ENCODE measurements at places on chromosomes 7 and 10. TPM values are rescaled to one million over a fixed set of nuclear protein-coding genes. Genes with fewer than 3 reads are reported as not detected.
A peak's percentile ranks its signal among the peaks of the same experiment; 100 is the strongest.

DNA sequence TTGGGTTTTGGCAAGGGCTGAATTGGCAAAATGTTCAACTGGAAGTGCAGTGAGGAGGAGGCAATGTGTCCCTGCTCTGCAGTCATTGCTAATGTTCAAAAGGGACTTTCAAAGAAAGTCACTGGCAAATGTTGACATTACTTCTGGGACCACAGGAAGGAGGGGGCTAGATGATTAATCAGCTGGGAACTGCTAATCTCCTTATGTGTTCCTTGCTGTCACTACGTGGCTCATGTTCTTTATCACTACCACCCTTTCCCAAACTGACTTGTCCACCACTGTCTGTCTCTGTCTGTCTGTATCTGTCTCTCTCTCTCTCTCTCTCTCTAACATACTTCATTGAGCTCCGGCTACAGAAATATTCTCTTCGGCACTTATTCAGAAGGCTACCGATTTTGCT is 86.9 kb upstream of the MTPN start:
- DNase-seq, result no peak

TBC1D12 gene
- total RNA-seq, result 11.9 TPM

GRCh38 chr10:11178606-11179515 is 161.2 kb downstream of the CELF2 start:
- no peak for DNase-seq

DNA sequence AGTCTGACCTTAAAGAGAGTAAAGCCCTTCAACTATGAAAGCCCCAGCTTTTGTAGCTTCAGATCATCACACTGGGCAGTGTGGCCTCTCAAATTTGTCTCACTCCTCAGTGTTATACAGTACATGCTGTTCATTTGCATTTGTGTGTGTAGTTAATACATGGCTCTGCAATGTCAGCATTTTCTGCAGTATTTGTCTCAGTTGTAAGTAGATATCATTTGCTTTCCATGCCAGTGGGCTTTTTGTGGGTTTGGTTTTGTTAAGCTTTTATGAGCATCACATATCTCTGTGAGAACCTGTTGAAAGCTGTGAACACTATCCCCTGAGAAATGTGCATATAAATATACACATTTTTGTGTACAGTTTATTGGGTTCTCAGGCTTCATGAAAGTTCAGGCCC is 57.0 kb downstream of the ZNF277 start:
- DNase-seq, result no peak

DNA sequence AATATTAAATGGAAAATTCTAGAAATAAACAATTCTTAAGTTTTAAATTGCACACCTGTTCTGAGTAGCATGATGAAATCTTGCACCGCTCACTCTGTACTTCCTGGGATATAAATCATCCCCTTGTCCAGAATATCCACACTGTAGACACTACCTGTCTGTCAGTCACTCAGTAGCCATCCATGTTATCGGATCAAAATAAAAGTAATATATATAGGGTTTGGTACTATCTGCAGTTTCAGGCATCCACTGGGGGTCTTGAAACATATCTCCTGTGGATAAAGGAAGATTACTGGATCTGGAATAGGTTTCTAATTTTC is 6.8 kb downstream of the TECTB start:
- no peak for DNase-seq

TMEM229A gene
- not detected for total RNA-seq

GPNMB gene
- 13.9 TPM for total RNA-seq

DNA sequence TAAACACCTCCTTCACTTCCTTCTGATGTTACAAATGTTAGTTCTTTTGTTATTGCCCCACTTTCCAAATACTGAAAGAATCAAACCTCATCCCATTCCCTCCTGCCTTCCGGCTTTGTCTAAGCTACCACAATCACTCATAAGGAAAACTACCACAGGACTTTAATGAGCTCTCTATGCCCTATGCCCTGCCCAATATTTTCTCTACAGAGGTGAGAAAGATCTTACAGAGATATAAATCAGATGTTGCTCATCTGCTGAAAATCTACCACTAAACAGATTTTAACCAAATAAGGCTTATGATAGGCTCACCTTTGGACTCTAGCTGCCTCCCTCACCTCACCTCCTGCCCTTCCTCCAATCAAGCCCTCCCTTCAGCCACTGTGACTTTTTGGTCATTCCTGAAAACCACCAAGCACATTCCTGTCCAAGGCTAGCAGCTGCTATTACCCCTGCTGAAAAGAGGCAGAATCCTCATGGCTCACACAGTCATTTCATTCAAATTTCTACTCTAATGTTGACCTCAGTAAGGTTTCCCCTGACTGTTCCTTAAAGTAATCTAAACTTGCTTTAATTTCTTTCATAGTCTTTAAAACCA is 7.7 kb downstream of the ZNF33B start:
- DNase-seq, result no peak

DNA sequence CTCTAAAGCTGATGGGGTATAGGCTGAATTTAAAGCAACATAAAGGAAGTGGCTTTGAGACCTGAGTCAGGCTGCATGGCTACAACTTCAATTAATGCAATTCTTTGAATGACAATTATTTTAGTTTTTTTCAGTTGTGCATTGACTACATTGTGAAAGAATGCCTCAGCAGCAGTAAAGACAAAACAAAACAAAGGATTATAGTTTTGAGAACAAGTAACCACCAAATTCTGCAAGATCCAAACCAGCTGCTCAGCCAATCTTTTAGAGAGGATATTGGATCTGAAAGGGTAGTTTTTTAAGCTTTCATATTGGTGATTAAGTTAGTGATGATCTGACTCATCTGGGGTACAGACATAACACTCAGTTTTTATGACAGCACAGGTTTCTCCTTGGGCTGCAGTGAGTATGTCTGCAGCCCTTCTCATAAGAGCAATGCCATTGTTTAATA is 40.6 kb upstream of the ABCA13 start:
- no peak for DNase-seq

- peak; percentile 47 for DNase-seq
Measured at GRCh38 chr10:80444646-80445319, 9.3 kb upstream of the TSPAN14 start.

DNA sequence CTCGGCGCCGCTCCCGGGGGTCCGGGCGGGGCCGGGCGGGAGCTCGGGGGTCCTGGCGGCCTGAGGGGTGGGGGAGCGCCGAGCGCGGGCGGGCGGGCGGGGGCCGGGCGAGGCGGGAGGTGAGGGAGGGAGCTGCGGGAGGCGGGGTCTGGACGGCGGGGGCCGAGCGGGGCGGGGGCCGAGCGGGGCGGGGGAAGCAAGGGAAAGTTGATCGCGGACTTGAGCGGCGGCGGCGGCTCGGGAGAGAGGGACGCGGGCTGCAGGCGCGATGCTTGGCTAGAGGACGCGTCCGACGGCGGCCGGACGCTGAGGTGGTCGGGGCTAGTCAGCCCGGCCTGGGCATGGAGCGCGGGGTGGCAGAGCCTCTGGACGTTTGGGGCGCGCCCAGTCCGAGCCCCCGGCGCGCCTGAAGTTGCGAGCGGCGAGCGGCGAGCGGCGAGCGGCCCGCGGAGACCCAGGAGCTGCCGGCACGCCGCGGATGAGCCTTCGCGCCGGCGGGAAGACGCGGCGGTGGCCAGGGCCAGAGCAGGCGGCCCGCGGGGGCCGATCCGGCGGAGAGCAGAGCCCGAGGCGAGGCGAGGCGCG is at the start of gene CDH23:
CDH23 (plus strand) TSS at position 210 of the 585 bp plus-strand sequence. CDS start 42,912 bp downstream, outside the sequence.
- DNase-seq, result peak; percentile 79

TUBB8 gene
- not detected for total RNA-seq

GRCh38 chr7:91569728-91570457 is 305.7 kb downstream of the FZD1 start:
- no peak for DNase-seq

DNA sequence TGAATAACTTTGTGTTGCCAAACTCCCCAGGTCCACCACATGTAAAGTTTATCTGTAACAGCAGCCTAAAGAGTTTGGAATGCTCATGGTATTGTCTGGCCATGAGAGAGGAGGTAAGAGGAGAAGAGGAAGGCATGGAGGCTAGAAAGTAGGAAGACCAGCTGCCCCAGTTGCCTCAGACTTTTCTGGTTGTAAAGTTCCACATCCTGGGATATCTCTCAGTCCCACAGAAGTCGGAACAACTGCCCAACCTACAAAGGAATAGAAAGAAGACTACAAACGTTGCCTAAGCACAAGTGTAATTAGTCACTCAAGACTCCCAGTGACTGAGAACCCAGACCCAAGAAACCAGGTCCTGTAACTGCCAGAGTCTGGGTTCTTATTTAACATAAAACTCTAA is 47.3 kb downstream of the CREB3L2 start:
- no peak for DNase-seq

GRCh38 chr7:132609906-132610520 is 33.7 kb upstream of the PLXNA4 start:
- no peak for DNase-seq

DNA sequence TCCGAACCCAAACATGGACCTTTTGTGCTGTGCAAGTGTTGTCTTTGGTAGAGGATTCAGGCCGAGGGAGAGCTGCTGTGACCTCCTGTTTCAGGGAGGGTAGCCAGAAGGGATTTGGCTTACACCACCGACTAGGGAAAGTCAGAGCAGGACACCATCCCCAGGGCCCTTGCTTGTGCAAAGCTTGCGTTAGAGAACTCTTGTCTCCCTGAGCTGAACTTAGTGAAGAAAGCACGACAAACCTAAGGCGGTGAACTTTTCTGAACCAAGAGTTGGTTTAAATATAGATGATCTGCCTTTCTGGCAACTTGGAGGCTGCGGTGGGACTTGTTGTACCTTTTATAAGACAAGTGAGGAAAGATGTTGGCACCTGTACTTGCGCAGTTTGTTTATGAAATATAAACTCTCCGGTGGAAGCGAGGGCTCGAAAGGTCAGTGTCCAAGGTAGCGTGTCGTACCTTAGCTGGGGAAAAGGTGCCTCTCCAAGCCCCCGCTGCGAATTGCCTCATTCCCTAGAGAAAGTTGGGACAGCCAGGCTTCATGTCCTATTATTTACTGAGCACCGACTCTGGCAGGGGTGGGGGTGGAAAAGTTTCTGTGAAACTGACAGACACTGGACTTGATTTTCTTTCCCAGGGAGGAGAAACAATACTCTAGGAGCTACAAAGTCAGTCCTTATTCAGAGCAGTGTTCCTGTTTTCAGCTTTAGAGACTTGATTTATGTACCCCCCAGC is 31.6 kb downstream of the WBP1L start:
- peak; percentile 65 for DNase-seq

DNA sequence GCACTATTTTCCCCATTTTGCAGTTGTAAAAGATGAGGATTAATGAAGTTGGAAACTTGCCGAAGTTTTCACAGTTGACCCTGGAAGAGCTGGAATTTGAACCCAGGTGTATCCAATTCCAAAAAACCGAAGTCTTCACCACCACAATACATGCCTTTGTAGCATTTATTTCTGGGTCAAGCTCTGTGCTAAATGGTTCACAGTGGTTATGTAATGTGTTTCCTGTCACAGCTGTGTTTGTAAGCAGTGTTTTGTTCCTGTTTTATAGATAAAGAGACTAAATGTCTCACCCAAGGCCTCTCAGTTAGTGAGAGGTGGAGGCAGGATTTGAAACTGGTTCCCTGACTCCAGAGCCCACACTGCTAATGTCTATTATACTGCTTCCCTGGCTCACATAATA is 17.6 kb downstream of the SFTPA2 start:
- DNase-seq, result no peak

GRCh38 chr10:123408660-123409059 is 254.5 kb downstream of the BUB3 start:
- DNase-seq, result no peak

DNA sequence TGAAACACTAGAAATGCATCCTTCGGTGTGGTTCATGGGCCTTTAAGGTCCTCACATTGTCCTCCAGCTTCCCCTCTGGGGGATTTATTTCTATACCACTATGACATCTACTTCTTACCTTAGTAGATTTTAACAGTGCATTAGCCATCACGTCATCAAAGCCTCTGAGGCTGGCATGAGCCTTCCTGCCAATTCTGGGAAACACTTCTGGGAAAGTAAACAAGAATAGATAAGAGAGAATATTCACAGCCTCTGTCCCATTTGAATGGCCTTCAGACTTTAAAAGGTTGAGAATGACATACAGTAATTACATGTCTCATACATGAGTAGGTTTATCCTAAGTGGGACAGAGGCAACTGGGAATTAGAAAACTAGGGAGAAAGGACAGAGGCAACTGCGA is 89.7 kb downstream of the AMPH start:
- DNase-seq, result no peak

All from ovary (tissue), 10 donors.